Sigmoid colon (tissue), 7 donors: ENCODE measurements at places on chromosomes 4 and X. TPM values are rescaled to one million over a fixed set of nuclear protein-coding genes. Genes with fewer than 3 reads are reported as not detected.

Gene KLHL13
- total RNA-seq, result 12.9 TPM

Gene HPRT1
- 7.8 TPM for total RNA-seq

Gene EXOC1L
- not detected for total RNA-seq

Gene SAGE1
- not detected for total RNA-seq

Gene GPR173
- 2.5 TPM for total RNA-seq

Gene GAGE2A
- total RNA-seq, result not detected

Gene PABPC4L
- 1.4 TPM for total RNA-seq

Gene DUSP21
- total RNA-seq, result not detected

Gene CABS1
- total RNA-seq, result not detected

Gene RPL34
- total RNA-seq, result 1,691 TPM

Gene CHRDL1
- total RNA-seq, result 365 TPM

Gene CFAP47
- not detected for total RNA-seq

Gene SPANXB1
- total RNA-seq, result not detected

Gene ARHGEF38
- not detected for total RNA-seq

Gene ZGRF1
- total RNA-seq, result 4.1 TPM

Gene LDB2
- 28.5 TPM for total RNA-seq

Gene TFDP3
- total RNA-seq, result not detected

Gene PCDH7
- total RNA-seq, result 156 TPM

Gene BGN
- 5.7 TPM for total RNA-seq

Gene TLR10
- 0.27 TPM for total RNA-seq

Gene GPC3
- total RNA-seq, result 1.6 TPM

Gene CCDC149
- 11.8 TPM for total RNA-seq

Gene KLB
- 0.16 TPM for total RNA-seq
